ENCODE measurements at places on chromosomes 3 and 15. TPM values are rescaled to one million over a fixed set of nuclear protein-coding genes. Genes with fewer than 3 reads are reported as not detected.

DNA sequence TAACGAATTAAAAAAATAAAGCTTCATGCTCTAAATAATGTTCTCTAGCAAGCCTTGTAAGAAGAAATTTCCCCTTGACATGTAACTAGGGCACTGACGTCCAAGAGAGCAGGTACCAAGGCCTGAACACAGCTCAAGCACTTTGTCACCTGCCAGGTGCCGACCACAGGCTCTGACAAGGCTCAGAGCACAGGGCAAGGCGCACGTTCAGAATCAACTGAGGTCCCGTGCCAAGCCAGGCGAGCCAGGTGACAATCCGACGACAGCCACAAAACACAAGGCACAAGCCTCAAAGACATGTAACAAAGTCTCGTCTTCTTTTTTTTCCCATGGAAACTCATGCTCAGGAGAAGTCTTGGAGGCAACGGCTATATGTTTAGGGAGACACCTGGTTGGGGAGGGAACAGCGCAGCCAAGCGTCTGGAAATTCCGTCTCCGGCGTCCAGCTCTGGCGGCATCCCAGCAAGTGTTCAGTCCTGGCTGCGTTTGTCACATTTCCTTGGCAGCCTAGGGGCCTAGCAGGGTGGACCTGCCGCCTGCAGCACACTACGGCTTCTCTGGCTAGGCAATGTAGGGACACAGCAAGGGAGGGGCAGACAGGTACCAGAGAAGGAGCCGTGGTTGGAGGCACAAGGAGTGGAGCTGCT lies 76.7 kb downstream of the ADAMTS17 start:
- DNase-seq: no peak

DNA sequence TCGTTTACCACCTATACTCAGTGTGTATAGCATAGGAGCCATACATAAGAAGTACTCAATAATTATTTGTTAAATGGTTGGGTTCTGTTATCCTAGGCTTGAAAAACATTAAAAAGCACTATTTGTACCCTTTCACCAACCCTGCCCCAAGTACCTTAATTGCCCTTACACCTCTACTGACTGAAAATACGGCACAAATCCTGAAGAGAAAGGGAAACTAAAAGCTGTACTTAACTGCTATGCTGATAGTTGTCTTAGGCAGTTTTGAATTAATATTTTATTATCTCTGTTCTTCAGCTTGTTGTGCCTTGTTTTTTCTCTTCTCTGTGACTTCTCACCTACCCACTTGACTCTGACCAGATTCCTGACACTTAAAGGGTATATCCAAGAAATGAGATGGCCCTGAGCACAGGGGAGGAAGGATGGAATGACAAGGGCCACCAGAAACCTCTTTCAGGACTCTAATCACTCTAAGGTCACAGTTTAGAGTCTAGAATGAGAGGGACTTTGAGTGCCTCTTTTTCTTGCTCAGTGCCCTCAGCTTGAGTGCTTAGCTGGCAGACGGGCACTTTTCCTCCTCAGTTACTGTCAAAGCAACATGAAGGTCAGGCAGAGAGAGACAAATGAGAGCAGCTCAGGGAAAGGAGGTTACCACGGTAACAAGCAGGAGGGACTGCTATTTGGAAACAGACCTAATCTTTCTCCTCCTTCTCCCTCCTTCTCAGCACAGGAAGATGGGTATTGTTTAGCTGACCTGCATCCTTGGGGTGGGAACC lies 136.5 kb downstream of the ZNF609 start:
- no peak for DNase-seq

DNA sequence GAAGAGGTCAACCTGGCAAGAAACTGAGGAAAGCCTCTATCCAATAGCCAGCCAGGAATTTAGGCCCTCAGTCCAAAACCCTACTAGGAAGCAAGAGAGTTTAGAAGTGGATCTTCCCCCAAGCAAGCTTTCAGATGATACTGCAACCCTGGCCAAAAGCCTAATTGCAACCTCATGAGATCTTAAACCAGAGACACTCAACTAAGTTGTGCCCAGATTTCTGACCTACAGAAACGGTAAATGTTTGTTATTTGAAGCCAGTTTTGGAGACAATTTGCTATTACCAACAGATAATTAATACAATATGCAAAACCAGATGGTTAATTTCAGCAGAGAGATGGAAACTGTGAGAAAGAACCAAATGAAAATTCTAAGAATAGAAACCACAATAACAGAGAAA lies 21.7 kb upstream of the SUSD5 start:
- no peak for DNase-seq

Gene PIK3R4
- 34.8 TPM for total RNA-seq
